Stimulated activated effector memory CD8-positive, alpha-beta T cell treated with anti-CD3 and anti-CD28 coated beads, Interleukin-12 subunit alpha, Interleukin-12 subunit beta, amount 100 ng/mL, for 72 hours (primary cell): ENCODE measurements at places on chromosomes 3 and 15.

DNA sequence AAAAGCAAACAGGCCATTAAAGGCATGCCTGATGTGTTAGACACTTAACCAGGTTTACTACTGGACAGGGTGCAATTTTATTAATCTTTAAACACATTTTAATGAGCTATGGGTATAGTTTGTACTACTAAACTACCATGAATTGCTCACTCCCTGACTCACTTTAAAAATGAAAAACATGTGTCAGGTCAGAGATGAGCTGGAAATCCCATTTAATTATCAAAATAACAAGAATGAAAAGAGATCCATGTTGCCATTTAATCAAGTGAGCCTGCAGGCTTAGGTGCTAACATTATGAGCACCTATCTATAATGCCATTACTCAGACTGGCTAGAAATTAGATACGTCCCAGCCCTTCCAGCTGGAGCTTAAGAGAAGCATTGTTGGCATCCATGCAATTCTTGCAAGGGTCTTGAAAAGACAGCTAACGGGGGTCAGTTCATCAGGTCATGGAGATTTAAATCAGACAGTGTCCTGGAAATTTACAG is 224.4 kb downstream of the THRB start:
- DNase-seq, result no peak

DNA sequence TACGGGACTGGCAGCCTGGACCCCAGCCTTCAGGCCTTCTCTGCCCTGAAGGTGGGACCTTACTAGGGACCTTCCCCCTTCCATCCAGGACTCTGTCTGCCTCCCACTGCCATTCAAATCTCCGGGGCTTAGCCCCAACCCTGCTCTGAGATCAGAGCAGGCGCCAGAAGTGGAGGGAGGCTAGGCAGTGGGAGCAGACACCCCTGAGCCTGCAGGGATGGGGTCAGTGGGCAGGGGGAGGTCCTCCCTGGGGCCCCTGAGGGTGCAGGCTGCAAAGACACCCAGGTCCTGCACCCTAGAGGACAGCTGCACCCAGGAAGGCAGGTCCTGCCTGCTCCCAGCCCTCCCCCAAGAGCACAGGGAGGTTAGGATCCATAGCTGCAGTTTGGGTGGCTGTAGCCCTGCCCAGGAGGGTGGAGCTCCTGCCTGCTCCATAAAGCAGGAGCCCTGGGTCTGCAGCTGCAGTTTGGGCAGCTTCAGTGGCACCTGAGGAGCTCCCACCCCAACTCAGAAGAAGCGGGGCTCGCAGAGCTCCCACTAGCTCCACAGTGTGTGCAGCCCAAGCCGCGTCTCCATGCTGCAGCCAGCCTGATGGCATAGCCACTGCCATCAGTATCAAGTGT is 8.1 kb upstream of the POC1A start:
- DNase-seq, result no peak

- DNase-seq, result peak; percentile 80
These were observed 84.8 kb upstream of the FOXB1 start for GRCh38 chr15:59918994-59919951.

GRCh38 chr3:156978481-156978961 is 152.4 kb downstream of the LEKR1 start:
- no peak for DNase-seq

GRCh38 chr15:35626571-35627318 is 80.8 kb upstream of the DPH6 start:
- no peak for DNase-seq

DNA sequence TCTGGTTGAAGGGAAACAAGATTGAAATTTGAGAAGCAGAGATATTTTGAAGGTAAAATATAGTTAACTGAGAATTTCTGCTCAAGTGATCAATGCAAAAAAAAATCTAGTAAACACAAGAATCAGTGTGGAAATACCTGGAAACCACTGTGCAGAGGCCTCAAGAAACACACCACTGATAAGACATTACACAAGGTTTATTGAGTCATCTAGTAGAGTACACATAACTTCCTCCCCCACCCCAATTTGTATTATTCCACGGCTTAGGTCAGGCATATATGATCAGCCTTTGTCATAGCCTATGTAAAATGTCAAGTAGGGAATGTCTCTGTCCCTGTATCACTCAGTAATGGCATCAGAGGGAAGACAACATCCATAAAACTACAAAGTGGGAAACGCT is 447.8 kb upstream of the BCHE start:
- no peak for DNase-seq

DNA sequence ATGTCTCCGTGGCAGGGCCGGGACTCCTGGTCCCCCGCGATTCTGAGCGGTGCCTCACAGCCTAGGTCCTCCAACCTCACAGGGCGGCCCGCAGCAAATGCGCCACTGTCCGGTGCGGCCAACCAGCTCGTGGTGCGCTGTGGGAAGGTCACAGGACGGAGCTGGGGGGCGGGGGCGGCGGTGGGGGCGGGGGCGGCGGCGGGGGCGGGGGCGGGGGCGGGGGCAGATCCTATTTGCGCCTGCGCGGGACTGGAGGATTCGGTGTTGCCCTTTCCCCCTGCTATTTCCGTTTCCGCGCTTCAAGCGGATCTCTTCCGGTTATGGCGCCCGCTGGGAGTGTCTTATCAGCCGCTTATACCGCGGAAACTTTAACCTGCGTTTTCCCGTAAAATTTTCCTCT is 106.7 kb upstream of the SNRPN start:
- no peak for DNase-seq

DNA sequence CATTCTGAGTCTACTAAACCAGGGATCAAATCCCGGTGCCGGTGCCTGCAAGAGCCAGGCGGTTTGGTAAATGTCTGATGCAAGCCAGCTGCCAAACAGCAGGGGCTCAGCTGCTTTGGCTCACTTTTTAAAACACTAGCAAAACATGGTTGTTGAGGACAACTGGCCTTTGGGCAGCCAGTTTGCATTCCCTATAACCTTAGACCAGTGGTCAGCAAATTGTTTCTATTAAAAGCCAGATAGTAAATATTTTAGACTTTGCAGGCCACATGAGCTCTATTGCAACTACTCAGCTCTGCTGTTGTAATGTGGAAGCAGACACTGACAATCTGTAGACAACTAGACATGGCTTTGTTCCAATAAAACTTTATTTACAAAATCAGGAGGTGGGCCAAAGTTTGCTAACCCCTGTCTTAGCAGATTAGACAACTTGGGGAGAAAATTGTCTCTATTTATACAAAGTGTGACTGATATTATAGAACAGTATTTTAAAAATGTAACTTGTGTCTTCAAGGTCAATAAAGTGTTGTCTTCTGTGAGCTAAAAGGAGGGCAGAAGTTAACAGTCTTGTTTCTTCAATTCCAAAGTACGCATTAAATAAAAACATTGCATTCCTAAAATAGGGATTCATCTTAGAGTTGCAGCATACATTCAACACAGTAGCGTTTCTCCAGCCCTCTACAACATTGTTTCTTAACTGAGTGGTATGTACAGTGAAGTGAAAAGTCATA is 67.6 kb downstream of the SSUH2 start:
- no peak for DNase-seq

DNA sequence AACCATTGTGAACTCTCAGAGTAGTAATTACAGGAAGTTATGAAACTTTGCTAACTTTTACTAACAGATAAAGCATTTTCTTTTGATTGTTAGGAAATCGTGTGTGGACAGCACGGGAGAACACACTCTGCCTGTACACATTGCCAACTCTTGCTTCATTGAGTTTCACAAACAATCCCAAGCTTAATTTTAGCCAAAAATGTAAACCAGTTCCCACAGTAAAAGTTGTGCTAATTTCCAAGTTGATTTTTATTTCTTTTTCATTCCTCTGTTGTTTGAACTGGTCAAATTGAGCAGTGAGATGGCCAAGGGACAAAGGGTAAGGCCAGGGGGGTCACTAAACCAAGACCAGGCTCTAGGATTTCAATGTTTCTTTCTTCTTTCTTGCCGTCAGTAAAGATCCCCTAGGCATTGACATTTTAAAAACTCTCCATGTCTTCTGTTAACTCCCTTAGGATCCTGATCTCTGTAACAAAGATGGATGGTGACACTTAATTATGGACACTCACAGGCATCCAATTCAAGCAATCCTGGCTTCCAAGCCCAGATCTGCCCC is 414.9 kb downstream of the RBMS3 start:
- DNase-seq, result no peak

DNA sequence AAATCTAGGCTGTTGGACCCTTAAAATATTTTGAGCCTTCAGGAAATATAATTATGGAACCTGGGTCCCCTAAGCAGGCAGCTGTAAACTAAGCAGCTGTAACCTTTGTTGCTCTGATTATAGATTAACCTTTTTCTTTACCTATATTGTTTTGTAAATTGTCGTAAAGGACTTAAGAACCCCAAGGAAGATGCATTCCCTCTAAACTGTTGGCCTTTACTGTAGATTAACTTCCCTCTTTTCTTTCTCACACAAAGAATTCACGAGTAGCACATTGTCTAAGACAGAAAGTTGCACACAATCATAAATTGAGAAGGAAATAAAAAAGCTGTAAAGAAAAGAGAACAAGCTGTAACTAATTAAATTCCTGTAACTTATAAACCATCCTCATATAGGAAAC is 877.3 kb downstream of the ROBO2 start:
- DNase-seq, result no peak
